ENCODE measurements at places on chromosomes 16 and 17. TPM values are rescaled to one million over a fixed set of nuclear protein-coding genes. Genes with fewer than 3 reads are reported as not detected.

The ICAM2 gene
- total RNA-seq: 2.6 TPM

GRCh38 chr16:57993897-57994296 is 6.6 kb downstream of the ZNF319 start:
- DNase-seq: no peak

The NFAT5 gene
- total RNA-seq: 33.4 TPM

The WSCD1 gene
- 0.51 TPM for total RNA-seq

DNA sequence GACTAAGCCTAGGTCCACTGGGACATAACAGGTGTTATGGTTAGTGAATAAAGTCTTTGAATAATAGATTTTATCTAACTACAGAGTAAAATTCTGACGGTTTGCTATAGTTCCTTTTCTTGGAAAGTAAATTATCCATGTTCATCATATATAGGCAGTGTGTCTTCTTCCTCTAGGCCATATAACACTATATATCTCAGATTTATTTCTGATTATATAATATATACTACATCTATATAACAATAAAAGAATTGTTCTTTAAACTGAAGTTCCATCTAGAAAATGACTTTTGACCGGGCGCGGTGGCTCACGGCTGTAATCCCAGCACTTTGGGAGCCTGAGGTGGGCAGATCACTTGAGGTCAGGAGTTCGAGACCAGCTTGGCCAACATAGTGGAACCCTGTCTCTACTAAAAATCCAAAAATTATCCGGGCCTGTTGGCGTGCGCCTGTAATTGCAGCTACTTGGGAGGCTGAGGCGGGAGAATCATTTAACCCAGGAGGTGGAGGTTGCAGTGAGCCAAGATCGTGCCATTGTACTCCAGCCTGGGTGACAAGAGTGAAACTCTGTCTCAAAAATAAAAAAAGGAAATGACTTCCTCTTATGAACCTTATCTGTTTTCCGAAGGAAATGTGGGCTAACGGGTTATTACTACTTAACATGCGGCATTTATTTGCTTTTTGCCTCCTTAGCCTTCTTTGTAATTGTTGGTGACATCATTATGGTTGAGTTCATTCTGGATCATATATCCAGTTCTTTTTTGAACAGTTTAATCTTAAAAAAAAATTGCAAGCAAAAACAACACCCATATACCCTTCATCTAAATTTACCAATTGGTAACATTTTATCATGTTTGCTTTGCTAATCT is 29.2 kb downstream of the NOL11 start:
- DNase-seq: no peak

GRCh38 chr17:42980766-42981397 is 517 bp downstream of the RUNDC1 start:
- peak; percentile 39 for DNase-seq

The GP1BA gene
- not detected for total RNA-seq

DNA sequence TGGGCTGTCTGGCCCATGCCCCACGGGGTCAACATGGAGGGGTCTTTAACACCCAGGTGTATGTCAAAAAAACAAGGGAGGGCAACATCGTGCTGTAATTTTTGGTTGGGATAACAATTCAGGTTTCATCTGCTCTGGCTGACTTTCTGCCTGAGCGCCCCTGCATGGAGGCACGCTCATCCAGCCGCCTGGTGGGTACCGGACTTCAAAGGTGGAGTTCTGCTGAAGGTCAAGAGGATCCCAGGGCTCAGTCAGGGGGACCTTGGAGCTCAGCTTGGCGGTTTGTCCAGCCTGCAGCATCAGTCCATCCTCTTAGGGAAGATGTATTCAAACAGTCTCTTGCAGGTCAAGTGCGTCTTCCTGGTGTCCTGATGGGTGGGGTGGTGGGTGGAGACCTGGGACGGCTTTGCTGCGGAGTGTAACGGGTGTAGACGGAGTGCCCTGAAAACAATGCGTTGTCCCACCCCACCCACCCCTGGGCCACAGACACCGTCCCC is 5.4 kb upstream of the SGF29 start:
- DNase-seq: no peak

The FOXF1 gene
- total RNA-seq: 31.5 TPM

The BIRC5 gene
- total RNA-seq: 3.6 TPM

DNA sequence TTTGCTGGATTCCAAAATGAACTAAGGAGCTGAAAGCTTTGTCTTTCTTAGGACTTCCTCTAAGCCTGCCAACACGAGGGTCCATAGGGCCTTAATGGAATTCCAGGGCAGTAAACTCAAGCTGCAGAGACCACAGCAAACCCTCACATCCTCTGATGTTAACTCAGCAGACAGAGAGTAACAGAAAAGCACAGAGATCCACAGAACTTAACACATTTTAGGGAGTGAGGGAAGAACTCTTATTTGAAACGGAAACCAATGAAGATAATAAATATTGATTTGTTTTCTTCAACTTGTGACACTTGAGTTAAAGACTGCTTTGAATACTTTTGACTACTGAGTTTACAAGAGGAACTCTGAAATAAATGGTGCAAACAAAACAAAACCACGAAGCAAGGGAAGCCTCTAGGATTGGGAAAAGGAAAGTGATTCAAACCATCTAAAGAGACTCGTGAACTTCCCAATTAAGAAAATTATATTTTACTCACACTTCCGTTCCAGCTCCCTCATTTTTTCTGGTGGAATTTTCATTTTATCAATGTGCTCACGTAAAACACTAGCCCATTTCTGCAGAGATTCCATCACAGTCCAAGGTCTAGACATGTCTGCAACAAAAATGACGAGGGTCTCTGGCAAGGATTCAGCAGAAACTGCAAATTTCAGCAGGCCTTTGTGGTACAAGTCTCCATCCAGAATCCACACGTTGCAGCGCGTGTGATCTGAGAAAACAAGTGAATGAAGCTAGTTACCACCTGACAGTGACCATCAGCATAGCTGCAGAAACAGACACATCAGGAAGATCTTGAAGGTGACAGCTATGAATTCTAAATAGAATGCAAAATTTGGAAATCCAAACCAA is 9.2 kb downstream of the DYNC1LI2 start:
- no peak for DNase-seq

- DNase-seq: no peak
These were observed 516.8 kb downstream of the MAF start for GRCh38 chr16:79083508-79084299.

The BLMH gene
- 27.5 TPM for total RNA-seq

- DNase-seq: no peak
These were observed 15.8 kb downstream of the PLCD3 start for GRCh38 chr17:45116434-45117016.

The ATP6V0C gene
- 5.1 TPM for total RNA-seq

GRCh38 chr17:81019563-81020442 is 15.1 kb upstream of the BAIAP2 start:
- DNase-seq: no peak

The VPS35L gene
- 28.5 TPM for total RNA-seq

GRCh38 chr16:28834873-28835863 is 11.0 kb downstream of the TUFM start:
- DNase-seq: no peak

The DPEP3 gene
- total RNA-seq: not detected

DNA sequence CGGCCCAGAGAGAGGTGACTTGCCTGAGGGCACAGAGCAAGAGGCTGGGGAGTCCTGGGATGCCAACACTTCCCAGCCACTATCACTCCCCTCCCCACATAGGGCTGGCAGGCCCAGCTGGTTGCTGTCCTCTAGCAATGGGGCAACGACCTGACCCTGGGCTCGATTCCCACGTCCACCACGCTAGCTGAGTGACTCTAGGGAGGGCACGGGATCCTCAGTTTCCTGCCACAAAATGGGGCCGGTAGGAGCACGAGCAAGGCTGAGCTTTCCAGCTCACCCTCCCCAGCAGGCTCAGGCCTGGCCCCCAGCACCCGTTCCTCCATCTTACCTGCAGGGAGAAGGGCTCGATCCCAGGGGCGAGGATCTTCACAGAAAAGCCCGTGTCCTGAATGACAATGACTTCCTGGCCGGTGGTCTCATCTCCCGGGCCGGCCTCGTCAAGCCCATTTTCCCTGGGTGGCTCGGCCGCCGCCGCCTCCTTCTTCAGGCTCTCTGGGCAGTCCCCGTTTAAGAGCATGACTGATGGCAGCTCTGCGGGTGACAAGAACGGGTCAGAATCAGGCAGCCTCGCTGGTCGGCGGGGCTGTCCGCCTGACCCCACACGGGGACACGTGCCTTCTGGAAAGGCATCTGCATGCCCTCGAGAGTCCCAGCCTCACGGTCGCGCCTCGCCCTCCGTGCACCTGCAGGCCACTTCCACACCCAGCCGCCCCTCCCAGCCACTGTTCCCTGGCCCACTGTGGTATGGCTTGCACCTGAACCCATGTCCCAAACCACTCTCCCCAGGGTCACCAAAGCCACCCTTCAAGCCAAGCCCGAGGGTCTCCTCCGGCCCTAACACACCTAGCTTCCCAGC is 7.3 kb downstream of the CLUH start:
- DNase-seq: no peak

GRCh38 chr16:88953003-88953690 is 23.9 kb downstream of the CBFA2T3 start:
- DNase-seq: no peak

The TNFRSF13B gene
- total RNA-seq: not detected

The LPO gene
- total RNA-seq: not detected

- DNase-seq: no peak
These were observed 83.1 kb upstream of the IRX6 start for GRCh38 chr16:55240888-55241287.

The MMP25 gene
- not detected for total RNA-seq

DNA sequence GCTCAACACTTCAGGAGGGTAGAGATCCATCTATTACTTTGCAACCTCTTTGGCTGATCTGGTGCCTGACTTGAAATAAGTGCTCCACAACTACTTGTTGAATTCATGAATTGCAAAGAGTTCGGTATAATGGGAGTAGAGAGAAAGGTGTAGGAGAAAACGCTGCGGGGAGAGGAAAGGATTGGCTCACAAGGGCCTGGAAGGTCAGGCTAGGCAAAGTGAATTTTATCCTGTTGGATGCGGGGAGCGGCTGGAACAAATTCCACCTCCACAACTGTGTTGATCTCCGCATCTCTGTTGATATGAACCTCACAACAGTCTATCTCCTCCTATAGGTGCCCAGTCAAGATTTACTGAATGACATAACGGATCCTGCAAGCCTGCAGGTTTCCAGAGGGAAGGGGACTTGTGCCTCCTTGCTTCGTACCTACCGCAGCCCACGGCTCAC is 684 bp downstream of the SLX4 start:
- DNase-seq: peak; percentile 17

GRCh38 chr17:28552176-28552999 is at the start of gene UNC119:
Gene UNC119 (minus strand): TSS chr17:28552624. CDS start chr17:28552557, 67 bp downstream.
- DNase-seq: peak; percentile 55

GRCh38 chr16:87133112-87133850 is 183.9 kb downstream of the C16orf95 start:
- DNase-seq: no peak

The EVI2B gene
- 0.33 TPM for total RNA-seq

- DNase-seq: peak; percentile 83
These were observed 230.4 kb downstream of the PARN start for GRCh38 chr16:14399378-14400284.

DNA sequence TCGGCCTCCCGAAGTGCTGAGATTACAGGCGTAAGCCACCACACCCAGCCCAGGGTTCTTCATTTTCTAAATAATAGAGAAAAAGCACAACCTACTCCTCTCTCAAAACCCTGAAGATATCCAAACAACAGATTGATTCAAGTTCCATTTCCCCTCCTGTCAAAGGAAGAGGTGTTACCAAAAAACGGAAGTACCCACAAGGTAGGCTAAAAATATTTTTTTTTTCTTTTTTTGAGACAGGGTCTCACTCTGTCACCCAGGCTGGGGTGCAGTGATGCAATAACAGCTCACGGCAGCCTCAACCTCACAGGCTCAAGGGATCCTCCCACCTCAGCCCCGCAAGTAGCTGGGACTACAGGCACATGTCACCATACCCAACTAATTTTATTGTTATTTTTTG is 18.9 kb downstream of the UTP6 start:
- DNase-seq: no peak

- DNase-seq: peak; percentile 32
These were observed 589 bp downstream of the ARL6IP1 start for GRCh38 chr16:18800775-18801144.

GRCh38 chr17:64146418-64147109 is 16.6 kb upstream of the ERN1 start:
- DNase-seq: peak; percentile 72

DNA sequence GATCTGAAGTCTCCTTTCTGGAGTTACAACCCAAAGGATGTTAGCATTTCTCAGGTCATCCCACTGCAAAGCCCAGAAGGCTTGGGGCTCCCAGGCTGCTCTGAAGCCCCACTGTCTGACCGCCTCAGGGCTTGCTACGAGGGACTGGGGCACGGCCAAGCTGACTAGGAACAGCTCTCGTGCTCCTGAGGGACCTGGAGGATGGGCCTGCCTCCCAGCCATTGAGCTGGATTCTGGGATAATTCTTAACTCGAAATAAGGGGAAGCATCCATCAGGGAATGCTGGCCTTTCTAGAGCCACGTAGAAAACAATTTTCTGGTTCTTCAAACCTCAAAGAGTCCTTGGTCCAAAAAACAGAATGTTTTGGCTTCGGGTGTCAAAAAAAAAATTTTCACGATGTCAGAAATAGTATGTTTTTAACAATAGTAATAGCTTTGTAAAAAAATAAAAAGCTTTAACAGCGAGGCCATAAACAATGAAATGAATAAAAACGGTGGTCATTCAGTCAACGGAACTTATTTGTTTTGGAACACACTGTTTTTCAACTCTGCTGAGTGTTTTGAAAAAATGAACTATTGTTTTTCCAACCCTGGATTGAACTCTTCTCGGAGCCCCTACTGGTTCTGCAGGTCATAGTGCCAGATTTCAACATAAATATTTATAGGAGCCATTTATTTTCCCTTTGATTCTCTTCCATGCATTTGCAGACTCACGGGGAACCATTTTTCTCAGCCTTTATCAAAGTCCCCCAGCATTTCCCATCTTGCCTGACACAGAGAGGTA is 16.4 kb upstream of the HERPUD1 start:
- DNase-seq: no peak

DNA sequence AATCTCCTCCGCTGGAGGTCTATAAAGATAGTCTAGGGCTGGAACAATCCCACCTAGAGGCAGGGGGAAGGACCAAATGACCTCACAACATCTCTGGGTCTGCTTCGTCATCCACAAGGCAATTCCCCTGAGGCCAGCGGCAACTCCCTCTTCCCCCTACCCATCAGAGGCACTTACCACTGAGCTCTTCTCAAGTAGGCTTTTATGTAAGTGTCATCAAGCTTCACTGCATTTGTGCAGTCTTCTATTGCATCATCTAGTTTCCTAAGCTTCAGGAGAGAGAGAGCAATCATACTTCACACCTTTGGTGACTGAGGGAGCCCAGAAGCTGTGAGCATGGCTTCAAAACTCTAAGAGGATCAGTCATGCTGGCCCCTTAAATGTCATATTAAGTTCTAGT is 21.0 kb downstream of the CNP start:
- DNase-seq: no peak

- peak; percentile 97 for DNase-seq
These were observed 22.9 kb upstream of the YWHAE start for GRCh38 chr17:1422885-1423284.

DNA sequence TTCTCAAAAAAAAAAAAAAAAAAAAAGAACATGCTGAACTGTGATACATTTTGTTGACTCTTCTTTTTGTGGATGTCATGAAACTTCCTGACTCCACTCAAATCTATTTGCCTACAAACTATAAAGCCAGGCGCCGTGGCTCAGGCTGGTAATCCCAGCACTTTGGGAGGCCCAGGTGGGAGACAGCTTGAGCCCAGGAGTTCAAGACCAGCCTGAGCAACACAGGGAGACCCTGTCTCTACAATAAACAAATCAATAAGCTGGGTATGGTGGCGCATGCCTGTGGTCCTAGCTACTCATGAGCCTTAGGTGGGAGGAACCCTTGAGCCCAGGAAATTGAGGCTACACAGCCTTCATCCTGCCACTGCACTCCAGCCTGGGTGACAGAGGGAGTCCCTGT is 1.5 kb upstream of the NT5C start:
- no peak for DNase-seq

The MPP3 gene
- 6.9 TPM for total RNA-seq
